Pancreas (tissue), 10 donors: ENCODE measurements at places on chromosomes 6 and 20. TPM values are rescaled to one million over a fixed set of nuclear protein-coding genes. Genes with fewer than 3 reads are reported as not detected.

Gene OVOL2
- 5.9 TPM for total RNA-seq

Gene KIF25
- total RNA-seq = 0.23 TPM

Gene BPIFA2
- total RNA-seq = not detected

Gene DPPA5
- not detected for total RNA-seq

Gene PTCHD4
- total RNA-seq = 0.06 TPM

Gene SSTR4
- not detected for total RNA-seq

Gene GPR63
- total RNA-seq = 0.69 TPM

Gene HTR1E
- total RNA-seq = 0.24 TPM

Gene ZHX3
- total RNA-seq = 14.0 TPM

Gene TP53TG5
- not detected for total RNA-seq

Gene SALL4
- 1.1 TPM for total RNA-seq

Gene HLA-DMA
- total RNA-seq = 13.0 TPM

Gene HLA-DOB
- total RNA-seq = not detected

Gene CTAGE9
- total RNA-seq = not detected

Gene SMPD2
- 7.6 TPM for total RNA-seq

Gene RBM24
- 0.12 TPM for total RNA-seq

Gene HLA-DRB5
- 6.7 TPM for total RNA-seq

Gene MYLK4
- total RNA-seq = 0.87 TPM

Gene PROKR2
- not detected for total RNA-seq

Gene PNPLA1
- not detected for total RNA-seq

Gene PRDM13
- not detected for total RNA-seq

Gene DBNDD2
- 18.1 TPM for total RNA-seq

Gene PTGIS
- 1.2 TPM for total RNA-seq

Gene F13A1
- 5.0 TPM for total RNA-seq

Gene PI3
- total RNA-seq = not detected

Gene ADGRB3
- total RNA-seq = 0.08 TPM

Gene HS3ST5
- not detected for total RNA-seq

Gene SLC22A2
- not detected for total RNA-seq

Gene ZSWIM3
- 2.2 TPM for total RNA-seq

Gene WDR46
- total RNA-seq = 25.1 TPM

Gene PANK2
- 10.1 TPM for total RNA-seq

Gene ZNF334
- 2.6 TPM for total RNA-seq

Gene IRF4
- total RNA-seq = 1.0 TPM
